CD14-positive monocyte (primary cell): ENCODE measurements at places on chromosomes 2 and 18.

DNA sequence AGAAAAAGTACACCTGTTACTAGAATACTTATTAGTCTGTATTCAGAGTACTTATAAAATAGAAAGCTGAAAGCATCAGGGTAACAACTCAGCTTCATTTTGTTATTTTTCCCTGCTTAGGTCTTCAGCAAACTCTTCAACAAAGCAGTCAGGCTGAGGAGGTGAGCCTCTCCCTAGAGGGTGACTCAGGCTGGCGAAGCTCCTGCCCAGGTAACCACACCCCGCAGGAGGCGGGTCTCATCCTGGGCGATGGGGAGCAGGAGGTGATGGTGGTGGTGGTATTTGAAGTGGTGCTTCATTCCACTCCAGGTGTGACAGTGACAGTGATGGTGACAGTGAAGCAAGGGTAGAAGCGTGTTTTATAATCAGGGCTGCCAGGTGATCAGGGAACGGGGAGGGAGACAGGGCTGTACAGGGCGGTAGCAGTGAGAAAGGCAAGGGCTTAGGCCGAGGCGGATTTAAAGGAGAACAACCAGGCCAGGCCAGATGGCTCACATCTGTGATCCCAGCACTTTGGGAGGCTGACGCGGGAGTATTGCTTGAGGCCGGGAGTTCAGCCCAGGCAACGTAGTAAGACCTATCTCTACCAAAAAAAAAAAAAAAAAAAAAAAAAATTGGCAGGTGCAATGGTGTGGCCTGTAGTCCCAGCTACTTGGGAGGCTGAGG, 127.1 kb downstream of the SOCS6 start:
- no peak for DNase-seq

DNA sequence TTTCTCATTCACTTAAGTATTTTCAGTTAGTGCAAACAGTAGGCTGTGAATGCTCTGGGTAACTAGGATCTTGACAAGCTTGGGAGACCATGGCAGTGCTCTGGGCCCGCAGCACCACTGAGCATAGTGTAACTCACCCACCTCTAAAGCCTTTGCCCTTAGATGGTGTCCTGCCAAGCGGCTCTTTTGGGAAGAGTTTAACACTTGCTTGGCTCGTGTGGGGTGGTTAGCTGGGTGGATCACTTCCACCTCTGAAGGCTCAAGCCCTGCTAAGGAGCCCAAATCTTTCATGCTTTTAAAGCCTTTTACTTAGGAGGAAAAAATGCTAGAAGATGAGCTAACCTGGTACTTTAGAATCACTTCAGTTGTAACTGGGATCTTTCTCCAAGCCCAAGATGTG, 33.9 kb downstream of the PTPN18 start:
- DNase-seq = no peak

GRCh38 chr2:189676471-189676870, 2.0 kb downstream of the ANKAR start:
- DNase-seq = no peak

- no peak for DNase-seq
Measured at GRCh38 chr2:84481702-84482101, 22.6 kb upstream of the SUCLG1 start.

- no peak for DNase-seq
Measured at GRCh38 chr2:219274361-219274921, 4.7 kb upstream of the DNAJB2 start.

- DNase-seq = no peak
Measured at GRCh38 chr18:63259567-63260379, 59.8 kb downstream of the BCL2 start.

DNA sequence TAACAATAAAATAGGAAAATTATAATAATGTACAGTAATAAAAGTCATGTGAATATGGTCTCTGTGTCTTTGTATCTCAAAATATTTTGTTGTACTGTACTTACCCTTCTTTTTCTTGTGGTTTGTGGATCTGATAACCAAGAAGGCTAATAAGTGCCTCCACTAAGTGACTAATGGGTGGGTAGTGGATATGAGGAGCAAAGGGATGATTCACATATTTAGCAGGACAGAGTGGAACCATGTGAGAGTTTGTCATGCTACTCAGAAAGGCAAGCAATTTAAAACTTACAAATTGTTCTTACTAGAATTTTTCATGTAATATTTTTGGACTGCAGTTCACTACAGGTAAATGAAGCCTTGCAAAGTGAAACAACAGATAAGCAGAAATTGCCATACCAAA, 1241.2 kb upstream of the CDH2 start:
- no peak for DNase-seq

DNA sequence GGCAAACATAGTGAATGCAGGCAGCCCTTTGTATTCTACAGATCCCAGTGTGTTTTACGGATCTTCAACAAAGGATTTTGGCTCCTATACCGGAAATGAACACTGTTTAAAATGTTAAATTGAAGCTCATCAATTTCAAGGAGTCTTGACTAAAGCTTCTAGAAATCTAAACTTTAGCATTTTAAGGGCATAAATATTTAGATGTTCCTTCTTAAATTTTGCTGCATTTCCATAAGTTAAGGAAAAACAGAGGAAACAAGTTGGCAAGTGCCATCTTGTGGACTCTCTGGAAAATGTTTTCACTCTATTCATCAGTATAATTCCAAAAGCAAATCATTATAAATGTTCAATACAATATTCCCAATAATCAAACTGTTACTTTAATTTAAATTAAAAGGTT, 19.6 kb downstream of the CHN1 start:
- no peak for DNase-seq

DNA sequence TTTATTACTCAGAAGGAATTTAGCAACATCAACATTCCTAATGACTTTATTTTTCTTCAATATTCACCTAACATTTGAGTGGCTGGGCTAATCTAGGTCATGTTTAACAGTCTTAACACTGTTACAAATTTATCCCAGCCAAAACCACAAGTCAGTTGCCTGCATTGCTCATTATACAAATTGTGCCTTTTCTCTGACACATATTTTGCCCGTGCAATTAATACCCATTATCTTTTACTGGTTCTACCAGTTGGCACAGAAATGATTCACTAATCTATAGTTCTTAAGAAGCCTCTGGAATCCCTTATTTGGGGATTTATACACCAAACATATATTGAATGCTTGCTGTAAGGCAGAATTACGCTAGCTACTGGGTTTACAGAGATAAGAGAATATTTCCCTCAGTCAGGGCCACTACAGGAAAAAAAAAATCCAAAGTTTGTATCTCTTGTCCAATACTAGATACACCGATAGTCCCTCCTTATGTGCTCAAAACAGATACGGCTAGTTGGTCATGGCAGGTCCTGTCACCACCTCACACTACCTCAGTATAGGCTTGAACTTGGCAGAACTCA, 46.3 kb downstream of the ZCCHC2 start:
- no peak for DNase-seq

- no peak for DNase-seq
Measured at GRCh38 chr2:217162533-217162932, 302.7 kb upstream of the TNP1 start.
